ENCODE measurements at places on chromosomes 7 and 10.

DNA sequence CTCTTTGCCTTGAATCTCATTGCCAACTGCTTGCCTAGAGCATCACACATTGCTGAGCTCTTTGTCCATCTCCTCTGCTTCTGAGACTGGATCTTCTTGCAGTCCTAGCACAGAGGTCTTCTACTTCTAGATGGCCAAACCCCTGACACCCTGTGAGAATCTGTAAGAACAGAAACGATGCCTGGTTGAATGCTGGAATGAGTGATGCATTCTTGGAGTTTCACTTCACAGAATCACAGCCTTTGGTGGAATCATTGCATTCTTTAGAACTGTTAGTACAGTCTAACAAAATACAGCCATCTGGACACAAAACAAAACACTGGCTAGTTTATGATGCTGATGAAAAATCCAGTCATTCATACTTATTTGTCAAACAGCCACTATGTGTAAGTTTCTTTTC, 141.7 kb upstream of the ITGB1 start:
- DNase-seq, result no peak

DNA sequence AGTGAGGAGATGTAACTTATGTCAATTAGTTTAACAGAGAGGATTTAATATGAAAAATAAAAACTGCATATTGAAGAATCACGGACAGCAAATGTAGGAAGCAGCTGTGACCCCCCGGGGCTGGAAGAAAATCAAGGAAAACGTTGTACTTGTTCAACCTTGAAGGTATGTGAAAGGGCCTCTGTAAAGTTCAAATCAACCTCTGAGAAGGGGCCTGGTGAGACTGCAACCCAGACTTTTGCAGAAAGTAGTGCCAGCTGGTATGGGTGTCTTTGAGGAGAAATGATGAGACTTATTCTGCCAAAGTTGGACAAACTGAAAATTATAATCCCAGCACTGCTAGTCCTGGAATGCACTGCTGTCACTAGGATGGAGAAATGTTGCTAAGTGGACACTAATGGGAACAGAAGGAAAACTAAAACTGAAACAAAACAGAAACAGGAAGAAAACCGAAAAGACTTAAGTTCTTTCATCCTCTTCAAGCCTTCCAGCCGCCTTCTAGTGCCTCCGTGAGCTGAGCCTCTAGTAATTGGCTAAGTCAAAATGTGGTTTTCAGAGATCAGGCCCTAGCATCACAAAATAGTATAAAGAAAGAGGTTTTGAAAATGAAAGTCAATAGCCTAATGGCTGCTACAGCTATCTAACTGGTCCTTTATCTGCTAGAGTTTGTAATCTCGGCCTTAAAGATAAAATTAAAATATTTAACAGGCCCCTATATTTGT, 253.7 kb upstream of the SORCS1 start:
- peak; percentile 38 for DNase-seq

DNA sequence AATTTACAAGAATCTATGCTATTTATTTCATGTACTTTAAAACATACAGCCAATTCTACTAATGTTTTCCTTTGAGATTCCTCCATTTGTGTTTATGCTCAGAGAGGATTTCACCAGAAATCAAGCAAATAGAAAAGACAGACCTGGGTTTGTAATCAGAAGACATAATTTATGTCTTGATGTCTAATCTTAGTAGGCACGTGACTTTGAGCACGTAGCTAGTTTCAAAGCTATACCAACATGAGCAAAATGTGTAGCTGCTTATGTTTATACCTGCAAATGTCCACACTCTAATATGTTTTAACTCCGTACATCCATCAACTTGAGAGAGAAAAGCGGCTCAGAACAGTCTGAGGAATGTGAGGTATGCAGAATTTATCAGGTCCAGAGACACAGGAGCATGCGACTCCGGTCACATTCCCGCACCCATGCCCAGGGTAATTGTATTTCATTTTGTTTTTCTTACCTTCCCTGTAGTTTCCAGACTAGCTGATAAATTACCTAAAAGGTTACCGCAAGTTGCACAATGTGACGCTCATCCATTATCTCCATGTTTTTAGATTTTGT, 40.0 kb downstream of the SVOPL start:
- DNase-seq, result no peak

DNA sequence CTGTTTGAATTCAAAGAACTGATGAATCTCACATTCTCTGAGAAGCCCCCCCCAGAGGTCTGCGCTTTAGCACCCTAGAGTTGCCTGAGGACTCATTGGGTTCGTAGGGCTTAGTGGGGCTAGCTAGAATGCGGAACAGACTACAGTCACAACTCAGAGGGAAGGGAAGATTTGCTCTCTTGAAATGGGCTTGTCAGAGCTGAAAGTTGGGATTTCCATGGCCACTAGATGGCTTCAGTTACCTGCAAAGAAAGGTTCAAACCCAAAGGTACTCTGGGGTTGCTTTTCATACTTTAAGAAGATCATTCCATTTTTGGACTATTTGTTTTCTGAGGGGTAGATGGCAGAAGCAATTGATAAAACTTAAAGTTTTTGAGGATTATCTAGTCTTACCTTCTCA, 205.0 kb downstream of the BBS9 start:
- peak; percentile 2 for DNase-seq

- peak; percentile 64 for DNase-seq
Observed at GRCh38 chr10:15859509-15859905, 800 bp downstream of the MINDY3 start.

GRCh38 chr10:102007796-102008195, 48.2 kb downstream of the ARMH3 start:
- peak; percentile 69 for DNase-seq

- peak; percentile 75 for DNase-seq
Observed at GRCh38 chr7:94294471-94295131, 100.1 kb upstream of the COL1A2 start.

- DNase-seq, result no peak
Observed at GRCh38 chr7:130356876-130357611, 12.4 kb downstream of the CPA5 start.

DNA sequence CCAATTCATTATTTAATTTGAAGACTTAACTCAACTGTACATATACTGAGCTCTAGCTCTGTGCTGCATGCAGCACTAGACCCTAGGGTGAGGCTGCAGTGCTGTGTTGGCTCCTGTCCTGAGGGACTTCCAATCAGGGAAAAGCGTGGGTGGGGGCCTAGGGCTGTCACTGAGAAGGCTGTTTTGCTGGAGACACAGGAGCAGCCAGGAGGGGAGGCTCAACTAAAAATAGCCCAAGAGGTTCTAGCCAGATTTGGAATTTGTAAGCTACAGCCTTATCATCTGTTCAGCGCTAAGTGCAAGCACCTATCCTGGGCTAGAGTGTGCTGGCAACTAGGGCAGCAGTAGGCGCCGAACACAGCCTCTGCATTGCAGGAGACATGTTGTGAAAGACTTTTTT, 121.1 kb downstream of the VWC2 start:
- DNase-seq, result no peak

DNA sequence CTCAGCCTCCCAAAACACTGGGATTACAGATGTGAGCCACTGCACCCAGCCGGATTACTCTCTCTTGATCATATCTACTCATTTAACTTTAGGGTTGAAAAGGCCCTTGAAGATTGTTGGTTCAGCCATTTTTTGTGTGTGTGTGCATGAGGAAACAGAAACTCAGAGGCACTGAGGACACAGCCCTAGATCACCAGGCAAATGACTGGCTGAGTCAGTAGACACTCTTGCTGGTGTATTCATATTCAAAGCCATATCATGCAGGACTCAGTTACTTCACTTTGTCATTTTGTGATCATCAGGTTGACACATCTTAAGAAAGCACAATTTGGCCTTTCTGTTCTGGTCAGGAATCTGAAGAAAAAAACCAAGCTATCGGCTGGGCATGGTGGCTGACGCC, 253.4 kb downstream of the TRIL start:
- no peak for DNase-seq

DNA sequence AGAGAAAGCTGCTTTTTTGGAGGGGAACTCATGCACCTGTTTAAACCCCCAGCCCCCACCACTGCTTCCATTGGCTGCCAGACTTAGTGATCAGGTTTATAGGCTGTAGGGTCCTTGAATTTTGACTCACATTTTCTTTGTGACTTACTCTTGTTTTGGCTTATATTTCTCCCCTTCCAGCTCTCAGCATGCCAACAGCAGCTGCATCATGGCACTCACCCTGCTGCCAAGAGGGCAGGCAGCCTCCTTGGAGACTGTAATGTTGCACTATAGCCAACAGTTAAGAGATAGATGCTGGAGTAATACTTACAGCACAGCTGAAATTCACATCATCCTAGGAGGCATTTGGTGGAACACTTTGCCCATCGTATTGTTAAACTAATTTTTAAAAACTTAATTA, 98.0 kb upstream of the GLCCI1 start:
- no peak for DNase-seq

GRCh38 chr7:41298409-41298808, 404.5 kb downstream of the INHBA start:
- no peak for DNase-seq

GRCh38 chr7:11416641-11417458, 415.1 kb downstream of the THSD7A start:
- no peak for DNase-seq

DNA sequence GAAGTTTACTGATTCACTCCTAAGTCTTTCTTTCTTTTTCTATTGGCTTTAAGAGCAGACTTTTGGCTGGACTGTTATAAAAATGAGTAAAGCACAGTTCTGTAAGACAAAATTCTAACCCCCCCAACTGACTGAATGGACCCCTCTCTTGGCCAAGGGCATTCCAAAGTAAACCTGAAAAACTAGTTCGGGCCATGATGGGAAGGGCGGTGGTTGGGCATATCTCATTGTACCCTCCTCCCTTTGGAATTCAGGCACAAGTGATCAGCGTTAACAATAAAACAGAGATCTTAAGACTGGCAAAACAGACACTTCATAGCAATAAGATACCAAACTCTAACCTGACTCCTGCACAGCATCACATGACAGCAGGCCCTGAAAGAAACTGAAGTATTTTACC, 6.1 kb upstream of the KIF20B start:
- DNase-seq, result no peak

- peak; percentile 74 for DNase-seq
Observed at GRCh38 chr10:32959006-32959920, 1.2 kb upstream of the ITGB1 start.

- DNase-seq, result no peak
Observed at GRCh38 chr7:158406801-158407200, 180.8 kb downstream of the PTPRN2 start.

- peak; percentile 84 for DNase-seq
Observed at GRCh38 chr7:76020031-76020714, 25.8 kb upstream of the TMEM120A start.

DNA sequence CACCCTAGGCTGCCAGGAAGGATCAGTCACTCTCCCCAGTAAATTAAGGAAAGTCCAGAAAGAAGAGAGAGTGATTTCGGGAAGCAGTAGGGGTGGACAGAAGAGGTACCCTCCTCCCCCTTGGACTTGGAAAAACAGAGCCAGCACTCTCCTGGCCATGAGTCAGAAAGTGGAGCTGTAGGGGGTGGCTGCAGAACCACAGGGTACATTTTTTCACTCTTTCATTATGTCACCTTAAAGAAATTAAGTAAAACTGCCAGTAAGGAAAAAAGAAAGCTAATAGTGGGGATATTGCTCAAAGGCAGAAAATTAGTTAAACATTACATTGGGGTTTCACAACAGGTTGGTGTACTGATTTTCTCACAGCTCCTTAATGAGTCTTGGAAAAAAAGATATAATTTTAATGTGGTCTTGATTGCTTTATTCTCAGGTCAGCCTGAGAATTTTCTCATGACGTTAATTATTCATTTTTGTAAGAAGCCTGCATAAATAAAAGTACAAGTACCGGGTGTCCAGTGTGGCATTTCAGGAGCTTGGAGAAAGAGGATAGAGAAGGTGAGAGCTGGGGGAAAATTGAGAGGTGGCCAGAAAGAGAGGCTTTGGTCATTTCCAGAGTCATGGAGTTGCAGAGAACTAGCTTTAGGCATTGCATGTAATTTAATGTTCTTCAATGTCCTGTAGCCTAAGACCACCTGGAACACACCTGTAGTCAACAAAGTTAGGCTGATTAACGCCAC, 23.2 kb upstream of the AOAH start:
- no peak for DNase-seq

- peak; percentile 63 for DNase-seq
Observed at GRCh38 chr7:101542527-101543241, 86.4 kb downstream of the MYL10 start.

DNA sequence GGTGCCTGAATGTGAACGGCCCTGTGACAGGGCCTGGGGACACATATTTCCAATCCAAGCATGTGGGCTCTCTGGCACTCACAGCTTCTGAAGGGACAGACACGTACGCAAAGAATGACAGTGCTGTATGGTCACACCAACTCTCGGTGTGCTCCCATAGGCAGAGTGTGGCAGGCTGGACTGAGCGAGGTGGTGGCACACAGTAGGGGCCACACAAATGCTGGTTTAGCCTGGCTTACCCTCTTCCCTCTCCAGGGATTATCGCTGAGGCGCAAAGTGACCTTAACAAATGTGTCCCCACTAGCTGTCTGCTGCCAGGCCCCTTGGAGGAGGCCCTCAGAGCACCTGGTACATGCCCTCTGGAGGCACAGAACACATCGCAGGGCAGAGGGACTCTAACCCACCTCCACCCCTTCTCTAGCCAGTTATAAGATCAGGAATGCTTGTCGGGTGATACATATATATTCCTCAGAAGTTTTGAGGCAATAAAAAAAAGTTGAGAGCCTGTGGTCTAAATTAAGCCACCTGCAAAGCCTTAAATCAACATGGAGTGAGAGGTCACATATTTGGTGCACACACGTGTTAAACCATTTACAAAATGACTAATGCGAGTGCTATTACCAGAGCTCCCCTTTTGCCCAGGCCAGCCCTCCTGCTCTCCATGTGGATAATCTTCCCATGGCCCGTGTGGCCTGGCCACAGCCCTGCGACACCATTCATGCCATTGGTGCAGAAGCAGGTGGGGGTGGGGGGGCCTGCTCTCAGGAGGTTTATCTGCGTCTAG, 262.8 kb upstream of the GRB10 start:
- no peak for DNase-seq

GRCh38 chr7:40437936-40438634, 303.3 kb downstream of the SUGCT start:
- no peak for DNase-seq

GRCh38 chr7:41628901-41629300, 74.0 kb downstream of the INHBA start:
- DNase-seq, result no peak

DNA sequence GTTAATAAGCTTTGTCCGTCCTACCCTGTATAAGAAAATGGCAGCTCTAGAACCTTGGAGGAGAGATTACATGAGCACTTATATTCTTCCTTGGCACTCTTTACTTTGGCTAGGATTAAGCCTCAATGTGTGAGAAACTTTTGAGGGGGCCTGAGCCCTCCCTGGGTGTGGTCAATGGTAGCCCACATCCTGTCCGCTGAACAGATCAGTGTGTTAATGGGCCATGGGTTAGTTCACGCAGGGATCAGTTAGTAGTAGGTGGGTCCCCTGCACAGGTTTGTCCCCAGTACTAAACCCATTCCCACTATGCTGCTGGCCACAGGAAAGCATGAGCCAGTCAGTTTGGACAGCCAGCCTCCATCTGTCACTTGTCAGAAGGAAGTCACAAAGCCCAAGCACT, 20.2 kb upstream of the IKZF1 start:
- no peak for DNase-seq

All from OCI-M1 (cell line).